Naive thymus-derived CD8-positive, alpha-beta T cell (primary cell): ENCODE measurements at places on chromosomes 5 and 9. TPM values are rescaled to one million over a fixed set of nuclear protein-coding genes. Genes with fewer than 3 reads are reported as not detected.

Gene TAF11L5
- total RNA-seq: not detected

GRCh38 chr9:129778469-129778868 is 24.5 kb upstream of the TOR1B start:
- DNase-seq: no peak

Gene FOXD4L6
- total RNA-seq: not detected

DNA sequence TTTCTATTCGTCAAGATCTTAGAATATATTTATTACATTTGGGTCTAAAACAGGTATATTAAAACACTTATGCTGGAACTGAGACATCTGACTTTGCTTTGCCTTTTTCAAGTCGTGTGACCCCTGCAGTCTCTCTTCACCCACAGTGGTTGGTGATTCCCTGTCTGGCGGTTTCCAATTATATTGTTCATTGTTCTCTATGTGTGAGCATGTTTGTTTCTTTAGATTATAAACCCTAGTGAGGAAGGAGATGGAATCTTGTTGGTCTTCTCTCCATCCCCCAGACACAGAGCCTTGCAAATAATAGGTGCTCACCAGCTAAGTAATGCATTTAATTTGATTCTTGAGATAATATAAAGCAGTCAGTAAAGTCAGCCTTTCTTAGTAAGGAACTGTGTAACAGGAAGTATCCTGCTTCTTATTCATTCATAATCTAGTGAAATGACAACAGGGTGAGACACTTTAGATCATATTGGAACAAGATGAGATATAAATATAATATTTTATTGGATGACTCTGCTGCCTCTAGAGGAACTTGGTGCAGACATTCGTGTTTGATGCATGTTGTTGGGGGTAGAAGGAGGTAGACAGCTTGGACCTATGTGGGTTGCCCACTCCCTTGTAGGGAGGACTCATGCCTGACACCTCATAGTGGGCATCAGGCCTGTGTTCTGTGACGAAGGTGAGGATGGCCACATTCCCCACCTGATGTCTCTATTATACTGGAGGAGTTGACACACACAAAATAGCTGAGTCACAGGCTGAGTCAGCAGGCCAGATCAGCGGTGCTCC is 88.1 kb downstream of the FGF1 start:
- DNase-seq: no peak

Gene TCOF1
- 64.6 TPM for total RNA-seq

DNA sequence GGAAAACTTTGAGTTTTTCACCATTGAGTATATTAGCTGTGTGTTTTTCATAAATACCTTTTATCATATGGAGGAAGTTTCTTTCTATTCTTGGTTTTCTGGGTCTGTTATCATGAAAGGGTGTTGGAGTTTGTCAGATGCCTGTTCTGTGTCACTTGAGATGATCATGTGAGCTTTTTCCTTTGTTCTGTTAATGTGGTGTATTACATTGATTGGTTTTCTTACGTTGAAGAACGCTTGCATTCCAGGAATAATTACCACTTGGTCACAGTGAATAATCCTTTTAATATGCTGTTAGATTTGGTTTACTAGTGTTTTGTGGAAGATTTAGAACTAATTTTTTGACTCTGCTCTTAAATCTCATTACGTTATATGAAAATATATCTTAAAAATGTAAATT is 7.8 kb downstream of the PLEKHG4B start:
- DNase-seq: no peak

- DNase-seq: no peak
Measured at GRCh38 chr9:107637421-107638420, 148.2 kb upstream of the KLF4 start.

DNA sequence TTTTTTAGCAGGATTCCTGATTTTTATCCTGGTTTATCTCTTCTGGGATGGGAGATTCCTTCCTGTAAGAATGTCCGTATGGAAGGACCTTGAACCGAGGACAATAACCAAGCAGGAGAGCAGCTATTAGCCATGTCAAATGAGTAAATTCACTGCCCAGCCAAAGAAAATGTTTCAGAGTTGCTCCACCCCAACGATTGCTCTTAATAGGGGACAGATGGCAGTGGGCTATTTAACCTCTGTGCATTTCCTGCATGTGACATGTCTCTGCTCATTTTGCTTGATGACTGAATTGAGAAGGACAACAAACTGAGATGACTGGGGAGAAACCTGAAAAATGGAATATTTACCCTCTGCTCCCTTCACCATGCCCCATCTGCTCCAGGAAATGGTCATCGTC is 479.9 kb upstream of the ZNF462 start:
- no peak for DNase-seq

Gene RNF180
- total RNA-seq: not detected

DNA sequence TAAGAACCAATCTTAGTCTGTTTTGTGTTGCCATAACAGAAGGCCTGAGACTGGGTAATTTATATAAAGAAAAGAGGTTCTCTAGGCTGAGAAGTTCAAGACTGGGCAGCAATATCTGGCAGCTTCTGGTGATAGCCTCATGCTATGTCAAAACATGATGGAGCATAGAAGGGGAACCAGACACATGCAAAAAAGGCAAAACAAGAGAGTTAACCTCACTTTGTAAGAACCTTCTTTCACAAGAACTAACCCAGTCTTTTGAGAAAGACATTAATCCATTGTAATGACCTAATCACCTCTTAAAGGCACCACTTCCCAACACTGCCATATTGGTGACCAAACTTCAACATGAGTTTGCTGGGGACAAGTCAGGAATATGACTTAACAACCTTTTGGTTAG is 37.3 kb downstream of the FSD1L start:
- no peak for DNase-seq

Gene BHMT2
- total RNA-seq: not detected

GRCh38 chr5:35133186-35133585 is 85.4 kb upstream of the AGXT2 start:
- DNase-seq: no peak

- no peak for DNase-seq
Measured at GRCh38 chr5:103840600-103840999, 278.0 kb upstream of the NUDT12 start.
